ENCODE measurements at places on chromosomes 1 and 21. TPM values are rescaled to one million over a fixed set of nuclear protein-coding genes. Genes with fewer than 3 reads are reported as not detected.

- no peak for DNase-seq
These were observed 275.4 kb upstream of the USP24 start for GRCh38 chr1:55490547-55490946.

GRCh38 chr1:201594575-201595245 is 55.8 kb downstream of the NAV1 start:
- DNase-seq: peak; percentile 39

DNA sequence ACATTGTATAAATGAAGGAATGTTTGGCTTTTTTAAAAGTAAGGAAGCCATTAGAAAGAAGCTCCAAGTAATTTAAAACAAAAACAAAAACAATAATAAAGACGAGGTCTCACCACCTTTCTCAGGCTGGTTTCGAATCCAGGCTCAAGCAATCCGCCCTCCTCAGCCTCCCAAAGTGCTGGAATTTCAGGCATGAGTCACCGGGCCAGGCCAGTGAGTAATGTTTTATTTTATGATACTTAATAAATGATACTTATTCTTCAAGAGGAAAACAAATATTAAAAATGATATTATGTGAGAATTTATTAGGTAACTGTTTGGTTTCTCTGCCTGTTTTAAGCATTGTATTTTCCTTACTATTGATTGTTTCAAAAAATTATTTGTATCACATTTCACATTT is 201.4 kb upstream of the BRINP3 start:
- DNase-seq: no peak

- DNase-seq: no peak
These were observed 106.2 kb upstream of the ADAR start for GRCh38 chr1:154714052-154714623.

DNA sequence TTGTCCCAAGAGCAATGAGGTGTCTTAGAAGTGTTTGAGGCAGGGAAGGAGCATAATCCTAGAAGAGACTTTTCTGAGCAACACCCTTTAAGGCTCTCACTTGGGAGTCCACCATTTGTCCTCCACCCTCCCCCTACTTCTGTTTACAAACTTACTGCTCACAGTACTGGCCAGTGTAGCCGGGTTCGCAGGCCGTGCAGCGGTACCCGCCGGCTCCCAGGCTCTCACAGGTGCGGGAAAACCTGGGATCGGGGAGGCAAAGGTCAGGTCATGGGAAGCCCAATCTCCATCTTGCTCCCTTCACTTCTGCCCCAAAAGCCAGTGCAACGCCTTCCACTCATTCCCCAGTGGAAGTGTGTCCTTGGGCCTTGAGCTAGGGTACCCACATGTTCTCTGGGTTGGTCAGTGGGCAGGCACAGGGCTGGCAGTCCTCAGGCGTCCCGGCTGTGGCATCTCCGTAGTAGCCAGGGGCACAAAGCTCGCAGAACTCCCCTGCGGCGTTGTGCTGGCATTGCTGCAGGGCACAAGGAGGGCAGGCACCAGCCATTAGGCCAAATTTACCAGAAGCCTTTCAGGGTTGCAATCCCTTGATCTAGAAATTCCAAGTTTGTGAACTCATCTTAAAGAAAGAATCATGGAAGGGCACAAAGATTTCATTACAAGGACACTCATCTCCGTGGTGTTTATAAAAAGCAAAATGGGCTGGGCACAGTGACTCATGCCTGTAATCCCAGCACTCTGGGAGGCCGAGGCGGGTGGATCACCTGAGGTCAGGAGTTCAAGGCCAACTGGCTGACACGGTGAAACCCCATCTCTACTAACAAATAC is 49.8 kb downstream of the LDLRAD2 start:
- no peak for DNase-seq

The COL8A2 gene
- total RNA-seq: 10.0 TPM

The PDZK1 gene
- total RNA-seq: 0.27 TPM

The H3-3A gene
- 610 TPM for total RNA-seq

The SMIM1 gene
- total RNA-seq: 9.9 TPM
